ENCODE measurements at places on chromosomes 11 and 22. TPM values are rescaled to one million over a fixed set of nuclear protein-coding genes. Genes with fewer than 3 reads are reported as not detected.

DGKZ gene
- total RNA-seq: 116 TPM

- H3K27ac ChIP-seq: no peak overlapping the region
- no peak overlapping the region for H3K4me3 ChIP-seq
- DNase-seq: no peak
Measured at GRCh38 chr11:492427-493226, 14.4 kb downstream of the RNH1 start.

- no peak for DNase-seq
- peaks cover 15% of the 10 kb centered on the region for H3K4me1 ChIP-seq
- H3K27ac ChIP-seq: no peak overlapping the region
Measured at GRCh38 chr11:110716361-110716760, 4.1 kb upstream of the ARHGAP20 start.

GRCh38 chr22:49365910-49366309 is 461.8 kb downstream of the BRD1 start:
- H3K36me3 ChIP-seq: no peaks in the 10 kb centered on the region
- H3K4me1 ChIP-seq: no peaks in the 10 kb centered on the region
- no peak overlapping the region for H3K4me3 ChIP-seq
- no peaks in the 10 kb centered on the region for H3K27me3 ChIP-seq

SLC25A45 gene
- 3.3 TPM for total RNA-seq

GRCh38 chr11:123707606-123708205 is 33.8 kb downstream of the ZNF202 start:
- no peaks in the 10 kb centered on the region for H3K27me3 ChIP-seq
- no peaks in the 10 kb centered on the region for H3K36me3 ChIP-seq
- H3K4me3 ChIP-seq: no peak overlapping the region
- no peak overlapping the region for H3K27ac ChIP-seq

- no peak overlapping the region for H3K4me3 ChIP-seq
- H3K36me3 ChIP-seq: no peaks in the 10 kb centered on the region
- DNase-seq: peak; percentile 28
- no peaks in the 10 kb centered on the region for H3K4me1 ChIP-seq
- H3K27me3 ChIP-seq: no peaks in the 10 kb centered on the region
Measured at GRCh38 chr11:44004452-44005062, 43.2 kb upstream of the ACCSL start.

CALCA gene
- not detected for total RNA-seq

- no peak overlapping the region for H3K4me3 ChIP-seq
- H3K4me1 ChIP-seq: no peaks in the 10 kb centered on the region
- peaks cover 25% of the 10 kb centered on the region for H3K36me3 ChIP-seq
- no peak for DNase-seq
Measured at GRCh38 chr11:47791774-47792430, 24.8 kb upstream of the FNBP4 start.

ARRB1 gene
- 19.4 TPM for total RNA-seq

DBX1 gene
- not detected for total RNA-seq

MRGPRE gene
- not detected for total RNA-seq

CTSD gene
- 1,042 TPM for total RNA-seq

DNA sequence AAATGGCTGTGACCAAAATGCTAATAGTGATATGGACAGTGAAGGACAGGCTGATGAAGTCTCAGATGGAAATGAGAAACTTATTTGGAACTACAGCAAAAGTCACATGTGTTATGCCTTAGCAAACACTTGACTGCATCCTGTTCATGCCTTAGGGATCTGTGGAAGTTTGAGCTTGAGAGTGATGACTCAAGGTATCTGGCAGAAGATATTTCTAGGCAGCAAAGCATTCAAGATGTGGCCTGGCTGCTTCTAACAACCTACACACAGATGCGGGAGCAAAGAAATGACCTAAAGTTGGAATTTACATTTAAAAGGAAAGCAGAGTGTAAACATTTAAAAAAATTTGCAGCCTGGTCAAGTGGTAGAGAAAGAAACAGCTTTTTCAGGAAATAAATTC is 28.1 kb upstream of the CD81 start:
- H3K27ac ChIP-seq: no peak overlapping the region
- no peak overlapping the region for H3K4me3 ChIP-seq
- H3K36me3 ChIP-seq: no peaks in the 10 kb centered on the region
- DNase-seq: no peak
- H3K27me3 ChIP-seq: no peaks in the 10 kb centered on the region
- H3K4me1 ChIP-seq: no peaks in the 10 kb centered on the region

DNA sequence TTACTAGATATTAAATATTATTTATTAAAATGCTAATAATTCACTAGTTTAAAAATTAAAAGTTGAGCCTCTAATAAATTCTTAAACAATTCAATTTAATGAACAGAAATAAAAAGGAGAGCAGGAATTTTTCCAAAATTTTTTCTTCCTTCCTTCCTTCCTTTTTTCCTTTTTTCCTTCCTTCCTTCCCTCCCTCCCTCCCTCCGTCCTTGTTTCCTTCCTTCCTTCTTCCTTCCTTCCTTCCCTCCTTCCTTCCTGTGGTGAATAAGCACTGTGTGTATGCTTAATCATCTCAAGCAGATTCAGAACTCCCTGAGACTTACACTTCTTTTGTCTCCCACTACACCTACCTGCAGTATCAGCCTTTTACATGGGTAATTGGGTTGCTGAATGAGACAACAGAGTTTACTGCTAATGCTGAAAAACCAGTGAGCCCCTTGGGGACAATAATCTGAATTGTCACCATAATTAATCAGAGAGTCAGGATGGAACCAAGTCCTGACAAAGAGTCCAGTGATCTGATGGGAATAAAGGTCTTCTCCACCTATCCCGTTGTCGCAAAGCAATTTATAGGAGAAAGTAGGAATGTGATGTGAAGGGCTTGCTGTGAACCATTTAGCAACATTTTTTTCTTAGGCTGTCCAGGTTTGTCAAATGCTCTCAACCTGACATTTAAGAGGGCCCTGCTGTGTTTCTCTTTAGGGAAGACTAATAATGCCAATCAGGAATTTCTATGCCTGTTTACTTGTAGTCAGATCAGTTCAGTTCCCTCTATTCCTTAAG is 58.1 kb upstream of the CEP295 start:
- H3K4me3 ChIP-seq: no peak overlapping the region
- no peak for DNase-seq
- H3K27me3 ChIP-seq: no peaks in the 10 kb centered on the region
- no peaks in the 10 kb centered on the region for H3K36me3 ChIP-seq
- H3K27ac ChIP-seq: no peak overlapping the region
- H3K4me1 ChIP-seq: no peaks in the 10 kb centered on the region

GRK3 gene
- 9.1 TPM for total RNA-seq

DNA sequence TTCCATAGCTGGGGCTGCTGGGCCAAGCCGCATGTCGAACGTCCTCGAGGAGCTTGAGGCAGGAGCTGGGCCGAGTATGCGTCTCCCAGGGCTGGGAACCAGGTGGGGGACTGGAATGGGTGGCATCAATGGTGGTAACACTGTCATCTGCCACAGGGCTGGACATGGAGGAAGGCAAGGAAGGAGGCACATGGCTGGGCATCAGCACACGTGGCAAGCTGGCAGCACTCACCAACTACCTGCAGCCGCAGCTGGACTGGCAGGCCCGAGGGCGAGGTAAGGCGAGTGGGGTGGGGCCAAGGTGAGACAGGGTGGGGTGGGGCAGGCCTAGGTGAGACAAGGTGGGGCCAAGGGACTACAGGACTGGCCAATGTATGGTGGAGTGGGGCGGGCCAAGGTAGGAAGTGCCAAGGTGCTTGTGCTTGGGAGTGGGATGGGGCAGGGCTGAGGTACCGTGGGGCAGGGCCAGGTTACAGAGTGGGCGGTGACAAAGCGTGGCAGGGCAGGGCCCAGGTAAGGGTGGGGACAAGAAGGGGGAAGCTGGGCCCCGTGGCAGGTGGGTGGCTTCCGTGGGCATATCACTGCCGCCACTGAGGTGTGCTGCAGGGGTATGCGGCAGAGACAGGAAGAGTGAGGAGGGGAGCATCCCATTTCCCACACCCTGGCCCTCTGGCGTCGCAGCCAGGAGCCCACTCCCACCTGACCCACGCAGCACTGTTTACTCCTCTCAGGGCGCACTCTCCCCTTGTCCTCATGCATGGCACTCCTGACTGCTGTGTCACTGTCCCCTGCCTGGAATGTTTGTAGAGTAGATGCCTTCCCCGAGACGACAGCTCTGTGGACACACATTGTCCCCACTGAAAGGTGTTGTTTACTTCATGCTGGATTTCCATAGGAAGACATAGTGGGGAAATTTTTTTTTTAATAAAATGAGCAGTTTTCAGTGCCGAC is 27.5 kb upstream of the DGCR8 start:
- no peak for DNase-seq
- H3K36me3 ChIP-seq: peaks cover 83% of the 10 kb centered on the region
- H3K27ac ChIP-seq: no peak overlapping the region

DNA sequence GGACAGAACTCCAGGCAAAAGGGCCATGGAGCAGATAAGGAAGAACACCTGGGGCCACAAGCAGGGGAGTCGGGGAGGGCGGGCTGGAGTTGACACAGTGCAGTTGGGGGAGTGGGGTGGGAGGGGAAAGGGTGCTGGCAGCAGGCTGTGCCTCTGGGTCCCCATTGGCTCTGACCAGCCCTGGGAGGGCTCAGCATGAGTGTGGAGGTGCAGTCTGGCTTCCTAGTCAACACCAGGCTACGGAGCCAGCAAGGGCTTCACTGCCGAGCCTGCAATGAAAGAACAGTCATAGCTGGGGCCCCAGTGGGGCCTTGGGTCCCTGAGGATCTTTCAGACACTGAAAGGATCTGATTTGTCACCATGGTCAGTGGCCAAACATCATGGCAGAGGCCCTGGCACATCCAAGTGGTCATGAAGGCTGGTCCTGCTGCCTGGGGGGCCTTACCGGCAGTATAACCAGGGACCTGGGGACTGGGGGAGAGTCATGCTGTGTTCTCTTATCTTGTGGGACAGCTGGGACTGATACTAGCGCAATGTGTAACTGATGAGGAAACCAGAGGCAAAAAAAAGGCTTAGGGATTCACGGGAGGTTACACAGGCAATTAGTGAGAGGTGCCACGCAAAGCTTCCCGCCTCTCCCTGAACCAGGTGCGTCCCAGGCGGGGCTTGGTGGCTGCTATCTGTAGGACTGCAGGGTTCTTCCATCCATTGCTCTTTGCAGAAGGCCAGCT is 11.6 kb downstream of the SLC37A2 start:
- no peaks in the 10 kb centered on the region for H3K4me1 ChIP-seq
- H3K36me3 ChIP-seq: no peaks in the 10 kb centered on the region
- no peak overlapping the region for H3K27ac ChIP-seq

- H3K27me3 ChIP-seq: no peaks in the 10 kb centered on the region
- no peak for DNase-seq
- H3K36me3 ChIP-seq: no peaks in the 10 kb centered on the region
- no peaks in the 10 kb centered on the region for H3K4me1 ChIP-seq
- H3K4me3 ChIP-seq: no peak overlapping the region
- H3K27ac ChIP-seq: peak overlapping the region; percentile 68
Measured at GRCh38 chr11:10327254-10327653, 22.4 kb downstream of the ADM start.

CCDC87 gene
- total RNA-seq: 0.26 TPM

SHISA8 gene
- total RNA-seq: 0.67 TPM

- DNase-seq: no peak
- H3K27me3 ChIP-seq: no peaks in the 10 kb centered on the region
- no peak overlapping the region for H3K4me3 ChIP-seq
- H3K27ac ChIP-seq: no peak overlapping the region
- no peaks in the 10 kb centered on the region for H3K36me3 ChIP-seq
- H3K4me1 ChIP-seq: no peaks in the 10 kb centered on the region
Measured at GRCh38 chr11:132039521-132039920, 669.1 kb downstream of the NTM start.

OR8D1 gene
- total RNA-seq: not detected

DNA sequence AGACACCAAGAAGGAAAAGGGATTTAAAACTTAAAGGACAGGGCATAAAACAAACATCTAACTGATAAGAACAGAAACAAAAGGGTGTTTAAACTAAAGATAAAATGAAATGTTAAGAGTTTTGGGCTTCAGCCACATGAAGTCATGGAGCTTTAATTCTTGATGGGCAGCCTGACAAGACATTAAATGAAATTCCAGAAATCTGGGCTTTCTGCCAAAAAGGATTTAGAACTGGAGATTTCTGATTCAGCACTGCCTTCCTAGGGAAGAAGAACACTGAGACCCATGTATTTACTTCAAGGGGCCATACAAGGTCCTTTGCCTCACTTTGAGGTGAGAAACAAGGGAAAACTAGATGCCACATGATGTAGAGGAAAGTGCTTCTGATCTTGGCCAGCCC is 355.9 kb upstream of the RAG2 start:
- no peaks in the 10 kb centered on the region for H3K36me3 ChIP-seq
- H3K27ac ChIP-seq: no peak overlapping the region
- H3K4me3 ChIP-seq: no peak overlapping the region
- no peaks in the 10 kb centered on the region for H3K27me3 ChIP-seq
- DNase-seq: no peak

GATD1 gene
- total RNA-seq: 29.8 TPM

DNA sequence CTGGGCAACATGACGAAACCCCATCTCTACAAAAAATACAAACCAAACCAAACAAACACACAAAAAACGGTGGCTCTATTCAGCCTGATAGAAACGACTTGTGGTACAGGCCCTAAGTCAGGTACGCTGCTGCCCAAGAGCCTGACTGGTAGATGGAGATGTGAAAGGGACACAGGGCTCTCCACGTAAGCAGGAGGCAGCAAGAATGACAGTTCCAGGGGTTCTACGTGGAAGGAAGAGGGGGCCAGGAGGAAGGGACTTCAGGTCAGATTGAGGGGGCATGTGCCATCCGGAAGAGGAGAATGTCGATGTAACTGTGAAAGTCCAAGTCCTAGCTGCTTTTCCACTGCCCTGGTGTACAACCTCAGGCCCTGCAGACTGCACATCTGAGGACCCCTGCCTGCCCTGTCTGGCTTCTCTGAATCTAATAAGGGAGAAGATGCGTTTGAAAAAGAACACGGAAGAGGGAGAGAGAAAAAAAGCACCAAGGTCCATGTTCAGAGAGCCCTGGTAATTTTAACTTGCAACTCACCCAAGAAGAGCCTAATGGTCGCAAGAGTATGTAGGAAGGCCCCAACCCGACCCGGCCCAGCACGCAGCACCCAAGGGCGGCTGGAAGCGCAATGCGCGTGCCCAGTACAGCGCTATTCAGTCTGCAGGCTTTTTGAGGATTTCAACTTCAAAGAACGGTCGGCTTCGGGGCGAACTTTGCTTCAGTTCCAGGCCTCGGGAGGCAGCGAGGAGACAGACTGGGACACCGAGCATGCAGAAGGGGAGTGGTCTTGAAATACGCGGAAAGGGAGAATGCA is 909 bp upstream of the ZNRD2 start:
- DNase-seq: no peak
- H3K36me3 ChIP-seq: peaks cover 6% of the 10 kb centered on the region
- peak overlapping the region; percentile 97 for H3K4me3 ChIP-seq
- H3K27me3 ChIP-seq: no peaks in the 10 kb centered on the region

- no peaks in the 10 kb centered on the region for H3K36me3 ChIP-seq
- no peak overlapping the region for H3K4me3 ChIP-seq
- DNase-seq: no peak
Measured at GRCh38 chr11:69055598-69056516, 7.1 kb downstream of the TPCN2 start.

- no peaks in the 10 kb centered on the region for H3K4me1 ChIP-seq
- H3K27ac ChIP-seq: no peak overlapping the region
- no peak for DNase-seq
- H3K4me3 ChIP-seq: no peak overlapping the region
- no peaks in the 10 kb centered on the region for H3K27me3 ChIP-seq
Measured at GRCh38 chr11:1082728-1083620, 8.3 kb downstream of the MUC2 start.

- no peaks in the 10 kb centered on the region for H3K27me3 ChIP-seq
- no peak for DNase-seq
- H3K27ac ChIP-seq: no peak overlapping the region
- H3K4me1 ChIP-seq: peaks cover 6% of the 10 kb centered on the region
Measured at GRCh38 chr22:36764641-36765040, 11.3 kb downstream of the IFT27 start.

- H3K4me3 ChIP-seq: no peak overlapping the region
- peak overlapping the region; percentile 29 for H3K27ac ChIP-seq
- H3K27me3 ChIP-seq: no peaks in the 10 kb centered on the region
- peaks cover 21% of the 10 kb centered on the region for H3K36me3 ChIP-seq
Measured at GRCh38 chr11:57735619-57736298, 5.5 kb upstream of the SELENOH start.

Measured in right atrium auricular region (tissue), 2 donors.